ENCODE measurements at places on chromosomes 1 and 21. TPM values are rescaled to one million over a fixed set of nuclear protein-coding genes. Genes with fewer than 3 reads are reported as not detected.

TRIM58 gene
- not detected for total RNA-seq

LMX1A gene
- not detected for total RNA-seq

SHE gene
- not detected for total RNA-seq

SEMA6C gene
- 1.2 TPM for total RNA-seq

ADGRB2 gene
- total RNA-seq, result 1.4 TPM

LEFTY1 gene
- not detected for total RNA-seq

FCER1G gene
- 0.42 TPM for total RNA-seq
